ENCODE measurements at places on chromosomes 2 and 18.

DNA sequence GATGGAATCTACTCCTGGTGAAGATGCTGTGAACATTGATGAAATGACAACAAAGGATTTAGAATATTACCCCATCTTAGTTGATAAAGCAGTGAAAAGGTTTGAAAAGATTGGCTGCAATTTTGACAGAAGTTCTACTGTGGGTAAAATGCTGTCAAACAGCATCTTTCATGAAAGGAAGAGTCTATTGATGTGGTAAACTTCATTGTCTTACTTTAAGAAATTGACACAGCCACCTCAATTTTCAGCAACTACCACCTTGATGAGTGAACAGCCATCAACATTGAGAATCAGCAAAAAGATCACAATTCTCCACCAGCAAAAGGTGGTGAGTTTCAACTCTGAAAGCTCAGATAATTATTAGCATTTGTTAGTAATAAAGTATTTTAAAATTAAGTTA lies 310.3 kb upstream of the RBMS1 start:
- DNase-seq = no peak

- DNase-seq = no peak
Observed at GRCh38 chr2:83006961-83007360, 1452.1 kb downstream of the SUCLG1 start.

DNA sequence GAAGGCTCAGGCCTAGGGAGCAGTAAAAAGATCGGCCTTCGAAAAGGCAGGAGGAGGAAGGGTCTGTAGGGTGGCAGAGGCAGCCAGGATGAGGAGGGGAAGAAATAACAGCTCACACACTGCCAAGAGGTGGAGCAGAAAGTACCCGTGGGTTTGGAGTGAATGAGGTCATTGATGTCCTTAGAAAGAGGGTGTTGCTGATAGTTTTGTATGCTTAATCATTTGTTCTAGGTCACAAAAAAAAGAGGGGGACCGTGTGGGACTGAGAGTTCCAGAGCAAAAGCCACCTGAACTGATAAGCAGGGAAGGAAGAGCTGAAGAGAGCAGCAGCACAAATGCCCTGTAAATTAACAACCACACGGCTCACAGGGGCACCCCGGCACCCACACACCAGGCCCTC lies 140.4 kb downstream of the FAM161A start:
- DNase-seq = no peak

GRCh38 chr2:72982781-72983499 lies 65.6 kb downstream of the EMX1 start:
- no peak for DNase-seq

GRCh38 chr2:26649322-26649721 lies 8.2 kb upstream of the CIB4 start:
- DNase-seq = no peak

- no peak for DNase-seq
Observed at GRCh38 chr2:238988105-238988504, 140.2 kb downstream of the TWIST2 start.

DNA sequence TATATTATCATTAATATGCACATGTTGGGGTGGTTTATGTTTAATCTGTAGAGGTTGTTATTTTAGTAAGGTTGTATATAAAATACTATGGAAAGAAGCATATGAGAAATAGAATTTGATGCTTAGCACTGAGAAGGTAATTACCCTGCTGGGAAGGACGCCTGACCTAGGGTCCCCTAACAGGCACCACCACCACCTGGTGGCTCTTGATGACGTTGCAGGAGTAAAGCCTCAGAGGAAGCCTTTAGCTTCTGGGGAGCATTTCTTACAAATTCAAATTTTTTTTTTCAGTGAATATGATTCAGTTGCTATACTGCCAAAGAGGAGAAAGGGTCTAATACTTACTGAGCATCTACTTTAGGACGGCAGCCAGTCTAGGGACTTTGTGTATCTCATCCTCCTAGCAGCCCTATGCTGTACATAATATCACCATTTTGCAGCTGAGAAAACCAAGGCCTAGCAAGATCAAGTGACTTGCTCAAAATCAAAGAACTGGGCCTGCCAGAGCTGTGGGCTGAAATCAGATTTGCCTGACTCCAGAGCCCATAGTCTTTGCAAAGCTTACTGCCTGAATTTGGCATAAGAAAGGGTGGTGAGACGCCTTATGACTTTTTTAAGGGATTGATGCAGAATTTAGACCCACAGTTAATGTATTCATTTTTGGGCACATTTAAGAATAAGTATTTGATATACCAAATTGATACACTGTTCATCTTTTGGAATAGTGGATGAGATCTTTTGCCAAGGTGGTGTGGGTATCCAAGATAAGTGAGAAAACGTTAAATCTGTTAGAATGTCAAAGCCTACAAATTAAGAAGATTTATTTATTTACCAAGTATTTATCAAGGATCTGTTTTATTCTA lies 78.8 kb upstream of the GAREM1 start:
- peak; percentile 49 for DNase-seq

DNA sequence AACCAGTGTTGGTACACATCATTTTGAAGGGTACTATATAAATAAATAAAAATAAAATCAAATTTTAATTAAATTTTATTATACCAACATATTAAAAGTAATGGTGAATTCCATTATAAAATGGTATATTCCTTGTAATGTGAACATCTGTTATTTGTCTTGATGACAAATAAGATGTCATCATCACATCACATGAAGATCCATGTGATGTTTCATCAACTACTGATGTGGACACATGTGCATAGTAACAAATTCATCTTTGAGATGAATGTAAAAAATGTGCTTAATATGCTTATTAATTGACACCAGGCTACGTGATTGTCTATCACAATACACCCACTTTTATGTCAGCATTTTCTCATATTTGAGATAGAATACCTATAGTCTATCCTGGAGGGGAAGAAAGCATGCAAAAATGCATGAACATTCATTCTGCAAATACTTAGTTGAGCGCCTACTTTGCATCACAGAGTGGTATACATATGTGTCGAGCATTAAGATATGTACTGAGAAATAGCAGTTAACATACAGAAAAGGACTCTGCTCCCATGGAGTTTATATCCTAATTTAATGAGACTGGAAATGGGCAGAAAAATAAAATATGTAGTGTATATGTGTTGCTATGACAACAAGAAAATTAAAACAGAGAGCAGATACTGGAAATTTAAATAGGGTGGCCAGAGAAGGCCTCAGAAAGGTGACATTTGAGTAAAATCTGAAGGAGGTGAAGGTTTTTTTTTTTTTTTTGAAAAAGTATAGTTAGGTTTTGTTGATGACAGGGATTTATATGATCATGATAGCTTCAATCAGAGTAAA lies 281.1 kb downstream of the ARHGAP15 start:
- no peak for DNase-seq

DNA sequence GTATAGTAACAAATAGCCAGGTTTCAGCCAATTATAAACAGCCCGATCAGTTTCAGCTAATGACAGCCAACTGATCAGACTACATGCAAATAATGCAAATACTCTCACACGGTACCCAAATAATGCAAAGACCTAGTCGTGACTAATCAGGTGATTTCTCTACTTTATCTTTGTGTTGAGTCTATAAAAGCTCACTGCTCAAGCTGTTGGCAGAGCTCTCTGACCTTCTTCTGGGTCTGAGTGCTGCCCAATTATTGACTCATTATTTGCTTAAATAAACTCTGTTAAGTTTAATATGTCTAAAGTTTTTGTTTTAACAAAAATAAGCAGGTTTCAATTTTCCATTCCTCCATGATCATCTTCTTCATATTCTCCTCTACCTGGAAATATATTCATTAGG lies 1971.7 kb downstream of the SUCLG1 start:
- no peak for DNase-seq

- DNase-seq = no peak
Observed at GRCh38 chr18:77077401-77077800, 55.2 kb downstream of the MBP start.

GRCh38 chr2:231348704-231349373 lies 46.7 kb upstream of the B3GNT7 start:
- DNase-seq = peak; percentile 78

- no peak for DNase-seq
Observed at GRCh38 chr2:220394433-220394832, 767.0 kb downstream of the SLC4A3 start.

- no peak for DNase-seq
Observed at GRCh38 chr2:120491111-120491625, 145.2 kb downstream of the INHBB start.

- DNase-seq = no peak
Observed at GRCh38 chr2:220648628-220649027, 923.5 kb downstream of the EPHA4 start.

Data from midbrain (tissue), 1 donor.